ENCODE measurements at places on chromosomes 16 and 17.

- DNase-seq, result peak; percentile 69
Observed at GRCh38 chr16:88561485-88562359, 8.5 kb upstream of the ZC3H18 start.

DNA sequence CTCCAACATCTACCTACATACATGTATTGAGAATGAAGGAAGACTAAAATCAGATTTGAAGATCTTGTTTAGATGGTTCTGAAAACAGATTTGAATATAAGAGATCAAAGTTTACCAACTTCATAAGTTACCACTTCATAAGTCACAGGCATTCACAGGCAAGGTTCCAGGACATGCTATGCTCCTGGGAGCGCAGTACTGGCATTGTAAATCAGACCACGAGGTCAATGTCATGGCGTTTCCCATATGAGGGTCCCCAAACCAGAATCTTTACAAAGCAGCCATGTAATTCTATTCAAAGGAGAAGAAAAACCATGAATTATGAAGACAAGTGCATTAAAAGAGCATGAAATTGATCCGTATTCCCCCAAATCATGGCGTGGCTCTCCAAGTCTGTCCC lies 3.0 kb downstream of the CDH11 start:
- DNase-seq, result no peak

GRCh38 chr17:80063830-80064585 lies 27.6 kb downstream of the CCDC40 start:
- DNase-seq, result no peak

DNA sequence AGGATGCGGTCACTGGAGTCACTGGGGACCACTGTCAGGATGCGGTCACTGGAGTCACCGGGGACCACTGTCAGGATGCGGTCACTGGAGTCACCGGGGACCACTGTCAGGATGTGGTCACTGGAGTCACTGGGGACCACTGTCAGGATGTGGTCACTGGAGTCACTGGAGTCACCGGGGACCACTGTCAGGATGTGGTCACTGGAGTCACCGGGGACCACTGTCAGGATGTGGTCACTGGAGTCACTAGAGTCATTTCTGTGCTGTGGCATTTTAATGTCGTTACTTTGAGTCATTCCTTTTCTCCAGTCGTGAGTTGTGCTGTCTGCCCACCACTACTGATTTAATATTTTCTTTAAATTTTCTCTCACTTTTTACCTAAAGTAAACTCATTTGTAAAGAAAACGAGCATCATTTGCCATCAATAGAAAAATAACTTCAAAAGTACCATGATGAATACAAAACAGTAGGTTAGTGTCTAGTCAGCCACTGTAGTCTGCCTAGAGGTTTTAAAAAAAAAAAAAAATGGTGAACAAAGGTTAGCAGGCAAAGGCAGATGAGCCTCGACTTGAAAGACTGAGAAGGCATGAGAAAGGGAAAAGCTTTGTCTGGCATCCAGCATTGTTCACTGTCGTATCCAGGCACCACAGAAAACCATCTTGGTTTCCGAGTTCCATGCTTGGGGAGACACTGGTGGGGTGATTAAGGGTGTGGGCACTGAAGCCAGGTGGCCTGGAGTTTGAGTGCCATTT lies 346.6 kb downstream of the SNX29 start:
- peak; percentile 37 for DNase-seq

- no peak for DNase-seq
Observed at GRCh38 chr16:64251742-64252141, 870.1 kb downstream of the CDH11 start.

- DNase-seq, result no peak
Observed at GRCh38 chr16:79874391-79874790, 273.9 kb upstream of the MAF start.

- DNase-seq, result no peak
Observed at GRCh38 chr17:42365136-42365535, 23.1 kb downstream of the STAT3 start.

DNA sequence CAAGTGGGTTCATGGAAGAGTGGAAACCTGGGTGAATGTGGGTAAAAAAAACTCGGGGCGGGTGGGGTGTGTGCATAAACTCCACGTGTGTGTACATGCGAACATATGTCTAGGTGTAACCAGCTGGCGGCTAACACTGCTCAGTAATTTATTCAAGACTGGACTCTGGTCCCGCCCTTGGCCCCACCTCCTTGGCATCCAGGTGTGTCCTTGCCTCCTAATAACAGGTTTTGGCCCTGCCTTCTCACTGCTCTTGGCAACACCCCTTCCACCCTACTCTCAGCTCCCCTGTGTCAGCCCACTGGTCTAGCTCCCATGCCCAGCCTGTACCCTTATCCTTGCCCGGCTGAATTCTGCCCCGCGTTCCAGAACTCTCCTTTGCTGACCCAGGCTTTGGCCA lies 8.3 kb downstream of the FLII start:
- DNase-seq, result no peak

GRCh38 chr17:13646969-13647542 lies 45.3 kb upstream of the HS3ST3A1 start:
- no peak for DNase-seq

DNA sequence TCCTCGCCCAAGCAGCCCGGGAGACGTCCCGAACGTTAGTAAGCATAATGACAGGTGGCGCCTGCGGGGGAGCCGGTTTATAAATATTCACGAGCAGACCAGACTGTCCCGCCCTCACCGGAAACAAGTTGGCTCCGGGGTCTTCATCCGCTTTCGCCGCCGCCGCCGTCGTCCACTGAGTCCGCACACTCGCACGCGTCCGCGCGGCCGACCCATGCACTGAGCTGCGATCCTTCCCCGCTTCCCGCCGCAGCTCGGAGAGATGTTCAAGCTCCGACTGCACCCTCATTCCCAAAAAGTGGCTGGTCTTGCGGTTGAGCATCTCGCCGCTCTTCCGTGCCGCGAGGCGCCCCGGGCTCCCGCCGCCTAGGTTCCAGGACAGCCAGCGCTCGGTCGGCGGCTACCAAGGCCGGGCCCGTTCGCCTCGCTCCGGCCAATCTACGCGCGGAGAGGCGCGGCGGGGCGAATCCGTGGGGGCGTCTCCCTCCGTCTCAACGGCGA lies 385 bp downstream of the CFAP119 start:
- DNase-seq, result peak; percentile 29

DNA sequence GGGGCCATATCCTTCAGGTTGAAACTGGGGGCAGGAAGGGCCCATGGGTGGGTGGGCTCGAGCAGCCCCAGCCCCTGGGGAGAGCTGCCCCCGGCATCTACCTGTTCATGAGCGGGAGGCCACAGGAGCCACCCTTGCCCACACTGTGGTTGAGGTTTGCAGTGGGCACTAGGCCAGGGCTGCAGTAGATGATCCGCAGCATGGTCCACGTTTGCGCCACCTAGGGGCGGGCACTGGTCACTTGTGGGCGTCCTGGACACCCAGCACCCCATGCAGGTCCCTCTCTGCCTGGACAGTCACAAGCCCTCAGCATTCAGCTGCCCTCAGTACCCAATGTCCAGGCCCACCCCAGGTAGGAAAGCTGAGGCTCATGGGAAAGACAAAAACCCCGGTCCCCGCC lies 1.8 kb upstream of the JMJD8 start:
- DNase-seq, result no peak

DNA sequence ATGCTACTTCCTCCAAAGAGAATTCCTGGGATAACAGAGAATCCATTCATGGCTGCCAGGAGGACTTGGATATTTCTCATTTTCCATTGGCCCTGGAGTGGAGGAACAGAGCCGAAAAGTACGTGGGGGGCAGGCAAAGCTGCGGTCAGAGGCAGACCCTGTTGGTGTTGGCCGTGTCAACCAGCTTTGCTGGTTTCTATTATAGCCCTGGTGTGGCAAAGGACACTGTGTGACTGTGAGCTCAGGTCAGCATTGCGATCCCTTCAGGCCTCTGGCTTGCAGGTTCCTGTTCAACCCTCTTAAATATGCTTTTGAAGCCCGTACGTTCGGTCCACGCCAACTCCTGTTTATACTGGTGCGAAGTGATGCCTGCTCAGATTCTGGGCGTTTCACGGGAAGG lies 596.2 kb downstream of the MAF start:
- DNase-seq, result no peak

DNA sequence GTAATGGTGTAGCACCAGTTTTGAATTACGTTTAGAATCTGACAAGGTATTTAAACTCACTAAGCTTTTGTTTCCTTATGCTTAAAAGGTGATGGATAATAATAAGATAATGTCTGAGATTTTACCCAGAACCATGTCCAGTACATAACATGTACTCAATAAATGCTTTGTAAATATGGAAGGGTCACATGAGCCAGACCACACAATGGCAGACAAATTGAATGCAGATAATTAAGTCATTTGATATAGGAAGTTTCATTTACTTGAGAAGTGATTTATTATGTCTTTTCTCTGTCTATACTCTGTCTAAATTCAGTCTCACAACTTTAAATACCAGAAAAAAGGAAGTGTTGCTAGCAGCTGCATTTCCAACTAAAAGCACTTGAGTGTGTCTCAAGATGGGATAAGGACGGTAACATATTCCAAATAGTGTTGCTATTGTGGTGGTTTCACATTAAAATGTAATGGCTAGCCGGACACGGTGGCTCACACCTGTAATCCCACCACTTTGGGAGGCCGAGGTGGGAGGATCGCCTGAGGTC lies 52.5 kb upstream of the DHX40 start:
- DNase-seq, result no peak

- DNase-seq, result no peak
Observed at GRCh38 chr16:66438536-66438935, 11.4 kb downstream of the BEAN1 start.

Measured in CD4-positive, alpha-beta T cell treated with Interleukin-10 for 1 hour (primary cell).